Jurkat, Clone E6-1 (cell line): ENCODE measurements at places on chromosomes 1 and 21.

DNA sequence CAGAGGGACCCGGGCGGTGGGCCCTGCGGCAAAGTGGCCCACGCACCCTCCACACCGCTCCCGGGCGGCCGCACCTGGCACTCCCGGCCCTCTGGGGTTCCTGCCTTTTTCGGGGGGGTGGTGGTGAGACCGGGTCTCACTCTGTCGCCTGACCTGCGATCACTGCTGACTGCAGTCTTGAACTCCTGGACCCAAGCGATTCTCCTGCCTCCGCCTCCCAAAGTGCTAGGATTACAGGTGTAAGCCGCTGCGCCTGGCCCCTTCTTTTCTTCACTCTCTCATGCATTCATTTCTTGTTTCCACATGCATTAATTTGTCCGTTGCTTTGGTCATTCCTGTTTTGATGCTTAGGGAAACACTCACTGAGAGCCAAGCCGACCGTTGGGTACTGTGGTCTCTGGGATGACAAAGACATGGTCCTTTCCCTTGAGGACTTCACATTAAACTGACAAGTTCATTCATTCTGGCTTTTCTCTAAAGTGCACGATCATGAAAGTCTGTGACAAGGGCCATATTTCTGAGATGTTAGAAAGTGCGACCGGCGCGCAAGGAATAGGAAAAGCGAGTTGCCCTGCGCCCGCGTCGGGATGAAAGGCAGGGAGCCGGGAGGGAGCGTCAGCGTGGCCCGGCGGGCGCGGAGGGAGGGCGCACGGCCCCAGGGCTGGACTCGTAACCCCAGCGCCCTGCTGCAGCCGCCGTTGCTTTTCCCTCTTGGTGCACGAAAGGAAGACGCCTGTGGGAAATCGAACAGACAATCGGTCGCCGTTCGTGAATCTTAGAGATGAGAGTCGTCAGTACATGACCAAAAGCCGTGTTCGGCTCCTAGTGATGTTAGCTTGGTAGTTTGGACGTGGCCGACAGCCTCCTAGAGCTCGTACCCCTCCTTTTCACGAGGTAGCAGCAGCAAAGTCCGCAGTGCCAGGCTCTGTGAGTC is 1.0 kb upstream of the MCOLN2 start:
- no peak for DNase-seq

GRCh38 chr1:224317383-224318045 is 12.5 kb downstream of the NVL start:
- no peak for DNase-seq

DNA sequence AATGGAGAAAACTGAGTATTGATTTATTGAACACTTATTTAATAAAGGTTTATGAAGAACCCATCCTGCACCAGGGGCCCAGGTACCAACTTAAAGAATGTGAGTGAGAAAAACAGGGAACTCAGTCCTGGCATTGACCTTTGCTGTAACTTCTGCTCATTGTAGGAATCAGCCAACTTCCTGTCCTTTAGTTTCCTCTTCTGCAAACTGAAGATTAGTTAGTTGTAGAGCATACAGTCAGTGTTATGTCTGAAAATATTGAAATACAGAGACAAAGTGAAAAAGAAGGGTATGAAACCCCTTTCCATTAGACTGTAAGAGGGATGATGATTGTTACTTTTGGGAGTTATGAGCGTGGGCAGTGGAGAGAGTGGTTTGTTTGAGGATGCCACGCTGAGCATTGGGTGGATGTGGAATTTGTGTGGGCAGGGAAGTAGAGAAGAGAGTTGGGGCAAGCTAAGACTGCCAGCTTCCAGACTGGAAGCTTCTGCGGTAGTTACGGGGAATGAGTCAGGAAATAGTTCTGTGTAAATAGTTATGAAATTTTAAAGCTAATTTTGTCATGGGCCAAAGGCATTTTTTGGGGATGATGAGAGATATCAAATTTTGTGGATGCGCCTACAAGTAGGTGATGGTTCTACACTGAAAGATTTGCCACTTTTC is 89.2 kb downstream of the GPR88 start:
- no peak for DNase-seq

DNA sequence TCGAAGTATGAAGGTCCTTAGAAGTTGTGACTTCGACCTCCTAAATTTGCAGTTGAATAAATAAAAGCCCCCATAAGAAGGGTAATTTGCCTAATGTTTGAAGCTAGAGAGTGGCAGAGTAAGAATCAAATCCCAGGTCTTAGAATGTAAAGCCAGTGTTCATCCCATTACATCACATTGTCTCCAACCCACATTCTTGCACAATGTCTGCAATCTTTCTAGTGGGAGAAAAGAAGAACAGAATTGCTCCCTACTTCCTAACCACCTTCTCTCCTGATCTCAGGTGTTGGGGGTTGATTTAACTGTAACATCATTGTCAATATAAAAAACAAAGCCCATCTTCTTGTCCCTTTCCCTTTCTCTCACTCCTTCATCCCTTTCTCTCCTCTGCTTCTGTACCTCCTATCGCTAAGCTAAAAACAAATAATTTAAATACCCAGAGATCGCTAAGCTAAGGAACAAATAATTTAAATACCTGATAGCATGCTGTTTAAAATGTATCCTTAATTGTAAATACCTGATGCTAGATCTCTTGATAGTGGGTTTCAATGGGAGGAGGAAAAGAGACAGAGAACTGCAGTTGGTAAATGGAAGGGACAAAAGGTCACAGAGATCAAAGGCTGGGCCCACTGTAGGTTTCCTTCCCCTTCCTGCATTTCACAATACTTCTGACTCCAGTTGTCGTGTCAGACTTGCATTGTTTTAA is 32.1 kb upstream of the CCDC190 start:
- DNase-seq = no peak

DNA sequence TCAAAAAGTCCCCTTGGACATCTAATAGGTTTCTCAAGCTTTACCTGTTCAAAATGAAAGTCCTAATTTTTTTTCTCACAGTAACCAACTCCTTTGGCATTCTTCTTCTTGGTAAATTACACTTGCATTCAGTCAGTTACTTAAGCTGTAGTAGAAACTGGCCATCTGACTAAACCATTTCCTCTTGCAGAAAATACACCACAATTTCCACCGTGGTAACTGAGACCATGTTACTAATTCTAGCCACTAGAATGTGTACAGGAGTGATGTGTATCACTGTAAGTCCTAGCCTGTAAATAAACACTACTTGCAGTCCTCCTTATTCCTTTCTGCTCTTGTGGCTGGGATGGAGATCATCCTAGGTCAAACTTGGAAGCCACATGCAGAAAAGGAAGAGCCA is 965.4 kb upstream of the TMPRSS15 start:
- no peak for DNase-seq

DNA sequence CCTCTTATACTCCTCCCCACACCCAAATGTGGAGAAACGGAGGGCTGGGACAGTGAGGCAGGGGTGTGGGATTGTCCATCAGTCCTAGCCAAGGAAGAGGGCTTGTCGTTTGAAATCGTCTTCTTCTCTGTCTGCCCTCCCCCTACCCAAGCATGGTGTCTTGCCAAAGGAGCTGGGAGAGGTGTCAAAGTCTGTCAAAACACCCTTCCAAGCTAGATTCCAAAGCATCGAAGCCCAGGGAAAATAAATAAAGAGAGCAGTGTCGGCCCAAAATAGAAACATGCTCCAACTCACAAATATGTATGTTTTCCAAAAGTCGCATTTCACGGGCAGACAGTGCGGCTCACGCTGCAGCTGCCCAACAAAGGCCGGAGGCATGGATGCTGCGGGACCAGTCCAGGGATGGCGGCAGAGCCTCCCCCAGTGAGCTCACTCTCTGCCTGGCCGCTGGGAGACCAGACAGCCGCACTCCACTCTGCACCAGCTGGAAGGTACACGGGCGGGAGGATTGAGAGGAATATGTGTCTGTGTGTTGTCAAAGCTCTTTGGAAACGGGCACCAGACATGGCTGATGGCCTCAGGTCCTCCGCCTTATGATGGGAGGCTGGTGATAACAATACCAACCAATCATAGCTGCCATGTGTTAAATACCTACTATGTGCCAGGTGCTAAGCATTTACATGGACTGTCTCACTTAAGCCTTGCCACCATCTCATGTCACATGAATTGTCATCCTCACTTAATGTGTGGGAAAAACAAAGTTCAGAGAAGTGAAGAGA is 3.9 kb downstream of the DISP3 start:
- DNase-seq = no peak

DNA sequence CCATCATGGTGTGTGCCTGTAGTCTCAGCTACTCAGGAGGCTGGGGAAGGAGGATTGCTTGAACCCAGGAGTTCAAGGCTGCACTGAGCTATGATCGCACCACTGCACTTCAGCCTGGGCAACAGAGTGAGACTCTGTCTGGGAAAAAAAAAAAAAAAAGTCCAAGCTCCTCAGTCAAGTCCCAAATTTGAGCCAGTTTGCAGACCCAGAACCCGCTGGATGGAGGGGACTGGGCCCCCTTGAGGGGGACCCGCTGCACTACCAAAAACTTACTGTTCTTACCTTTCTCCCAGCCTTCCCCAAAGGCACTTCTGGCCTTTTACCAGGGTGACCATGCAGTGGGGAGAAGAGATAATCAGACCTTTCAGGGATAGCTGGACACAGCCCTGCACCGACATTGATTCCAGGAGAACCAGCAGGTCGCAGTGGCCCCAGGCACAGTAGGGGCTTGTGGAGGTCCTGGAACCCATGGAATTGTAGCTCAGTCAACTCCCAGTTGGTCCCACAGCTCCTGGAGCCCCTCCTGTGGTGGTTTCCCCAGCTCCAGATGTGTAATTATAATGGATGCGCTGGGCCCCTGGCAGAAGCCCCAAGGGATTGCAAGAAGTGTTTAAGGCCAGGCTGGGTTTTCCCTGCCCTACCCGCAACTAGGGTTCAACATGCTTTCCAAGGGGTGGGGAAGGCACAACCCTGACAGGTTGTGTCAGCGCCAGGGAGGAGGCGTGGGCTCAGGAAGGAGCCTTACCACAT is 4.1 kb upstream of the WNT9A start:
- DNase-seq = no peak

DNA sequence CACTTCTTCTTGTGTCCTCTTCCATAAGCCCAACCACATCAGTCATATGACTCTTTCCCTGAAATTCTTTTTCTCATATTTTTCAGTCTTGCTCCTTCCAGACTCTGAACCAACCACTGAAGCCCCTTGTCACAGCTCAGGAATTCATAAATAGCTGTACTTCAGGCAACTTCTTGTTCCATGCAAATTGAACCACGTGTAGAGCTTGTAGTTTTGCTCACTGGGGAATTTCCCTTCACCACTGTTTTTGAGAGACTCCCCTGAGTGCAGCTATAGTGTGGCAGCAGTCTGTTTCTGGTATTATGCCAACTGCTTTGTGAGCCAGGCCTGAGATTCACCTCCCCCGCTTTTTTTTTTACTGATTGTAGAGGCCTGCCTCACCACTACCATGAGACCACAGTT is 150.3 kb upstream of the SPAG17 start:
- no peak for DNase-seq

DNA sequence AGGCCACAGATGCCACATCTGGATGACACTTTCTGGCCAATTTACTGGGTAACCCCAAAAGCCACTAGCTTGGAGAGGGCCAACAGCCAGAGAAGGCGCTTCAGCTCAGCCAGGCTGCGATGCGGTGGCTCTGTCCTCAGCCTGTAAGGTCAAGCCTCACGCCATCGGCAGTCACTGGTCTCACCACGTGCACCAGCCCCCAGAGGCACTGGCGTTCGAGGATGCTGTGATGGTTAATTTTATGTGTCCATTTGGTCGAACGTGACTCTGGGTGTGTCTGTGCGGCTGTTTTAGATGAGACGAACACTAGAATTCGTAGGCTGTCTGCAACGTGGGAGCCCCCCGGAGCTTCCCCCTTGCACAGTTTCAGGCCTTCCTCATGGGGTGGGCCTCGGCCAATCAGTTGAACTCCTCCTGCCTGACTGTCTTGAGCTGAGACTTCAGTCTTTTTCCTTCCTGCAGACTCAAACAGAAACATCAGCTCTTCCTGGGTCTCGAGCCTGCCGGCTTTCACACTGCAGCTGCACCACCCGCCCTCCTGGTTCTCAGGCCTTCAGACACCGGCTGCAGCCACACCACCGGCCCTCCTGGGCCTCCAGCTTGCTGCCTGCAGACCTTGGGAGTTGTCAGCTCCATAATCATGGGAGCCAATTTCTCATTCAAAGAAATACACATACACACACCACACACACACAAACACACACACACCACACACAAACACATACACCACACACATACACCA is 41.6 kb upstream of the SLC45A1 start:
- DNase-seq = no peak

GRCh38 chr21:34949030-34949429 is 100.1 kb downstream of the RUNX1 start:
- no peak for DNase-seq

DNA sequence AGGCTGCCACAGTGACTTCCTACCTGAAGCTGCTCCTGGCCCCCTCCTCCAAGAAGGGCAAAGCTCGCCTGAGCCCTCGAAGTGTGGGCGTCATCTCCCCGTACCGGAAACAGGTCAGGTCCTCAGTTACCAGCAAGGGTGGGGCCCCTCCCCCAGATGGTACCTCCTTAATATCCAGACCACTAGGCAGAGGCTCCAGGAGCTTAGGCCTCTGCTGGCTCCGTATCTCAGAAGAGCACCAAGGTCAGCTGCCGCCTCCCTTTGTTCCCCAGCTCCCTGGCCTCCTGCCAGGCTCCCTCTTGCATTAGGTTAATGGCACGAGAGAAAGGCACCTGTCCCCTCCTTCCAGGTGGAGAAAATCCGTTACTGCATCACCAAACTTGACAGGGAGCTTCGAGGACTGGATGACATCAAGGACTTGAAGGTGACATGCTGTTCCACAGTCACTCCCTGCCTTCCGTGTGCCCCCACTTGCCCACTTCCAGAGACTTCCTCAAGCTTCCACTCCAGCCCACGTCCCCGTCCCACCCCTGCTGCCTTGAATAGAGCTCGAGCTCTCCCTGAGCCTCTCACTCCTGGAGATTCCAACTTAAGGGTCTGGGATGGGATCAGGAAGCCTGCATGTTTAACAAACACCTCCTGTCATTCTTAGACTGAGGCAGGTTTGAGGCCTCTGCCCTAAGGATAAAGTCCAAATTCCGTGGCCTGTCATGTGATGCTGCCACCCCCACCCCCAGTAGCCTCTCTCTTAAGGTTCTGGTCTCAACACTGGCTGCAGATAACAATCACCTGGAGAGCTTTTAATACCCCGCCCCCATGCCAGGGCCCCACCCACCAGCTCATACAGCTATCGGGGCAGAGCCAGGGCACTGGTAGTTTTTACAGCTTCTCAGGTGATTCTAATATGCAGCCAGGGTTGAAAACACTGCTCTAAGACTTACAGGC is 8.3 kb downstream of the RHOC start:
- DNase-seq = no peak

DNA sequence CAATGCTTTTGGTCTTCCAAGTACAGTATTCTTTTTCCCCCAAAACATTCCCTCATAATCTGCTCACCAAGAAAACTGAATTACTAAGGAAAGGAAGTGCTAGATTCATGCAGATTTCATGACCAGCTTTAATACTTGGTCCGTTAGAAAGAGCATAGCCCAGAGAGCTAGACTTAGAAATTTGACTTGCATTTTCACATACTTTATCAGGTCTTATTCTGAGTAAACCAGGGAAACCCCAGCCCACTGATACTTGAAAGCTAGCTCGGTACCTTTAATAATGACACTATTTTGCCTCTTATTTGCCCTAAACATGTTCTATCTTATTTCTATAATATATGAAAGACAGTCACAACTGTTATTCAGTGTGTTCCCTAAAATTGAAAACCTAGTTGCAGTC is 204.5 kb downstream of the TTLL7 start:
- no peak for DNase-seq
